Right ventricle myocardium superior (tissue), 1 donor: ENCODE measurements at places on chromosomes 4 and X. TPM values are rescaled to one million over a fixed set of nuclear protein-coding genes. Genes with fewer than 3 reads are reported as not detected.

BEX2 gene
- 0.75 TPM for total RNA-seq

CTAG1A gene
- total RNA-seq = not detected

DAPP1 gene
- 0.51 TPM for total RNA-seq

KLHL13 gene
- total RNA-seq = 5.7 TPM

TSPYL2 gene
- total RNA-seq = 33.4 TPM

SH3D19 gene
- 96.7 TPM for total RNA-seq

PNCK gene
- 8.1 TPM for total RNA-seq

BANK1 gene
- total RNA-seq = 0.24 TPM

OTC gene
- not detected for total RNA-seq

DDX53 gene
- total RNA-seq = not detected

ADAMTS3 gene
- 0.27 TPM for total RNA-seq

CACNA1F gene
- 0.11 TPM for total RNA-seq

PLA2G12A gene
- total RNA-seq = 59.1 TPM

WWC2 gene
- total RNA-seq = 34.4 TPM

AR gene
- 18.2 TPM for total RNA-seq

PRR32 gene
- 0.30 TPM for total RNA-seq

UCP1 gene
- total RNA-seq = not detected

FIP1L1 gene
- 19.4 TPM for total RNA-seq

TMEM31 gene
- not detected for total RNA-seq

MXRA5 gene
- total RNA-seq = 1.3 TPM

CDKN2AIP gene
- total RNA-seq = 8.7 TPM

TMEM255A gene
- 1.1 TPM for total RNA-seq

SGCB gene
- 74.6 TPM for total RNA-seq

IBSP gene
- not detected for total RNA-seq

PCDH7 gene
- total RNA-seq = 18.7 TPM

ATXN3L gene
- total RNA-seq = not detected

ZNF595 gene
- 6.8 TPM for total RNA-seq

ERCC6L gene
- 0.08 TPM for total RNA-seq

ASB5 gene
- total RNA-seq = 2.8 TPM

SLC25A31 gene
- not detected for total RNA-seq

PNMA5 gene
- total RNA-seq = not detected

PAGE5 gene
- total RNA-seq = not detected

IGSF1 gene
- total RNA-seq = 4.3 TPM

VEGFD gene
- 23.7 TPM for total RNA-seq

TLR10 gene
- not detected for total RNA-seq

KIT gene
- total RNA-seq = 1.6 TPM

ALAS2 gene
- total RNA-seq = 0.51 TPM

ANKRD17 gene
- total RNA-seq = 46.0 TPM

SPIN2A gene
- 0.46 TPM for total RNA-seq

CT47B1 gene
- not detected for total RNA-seq

PCYT1B gene
- total RNA-seq = not detected

TMSB15C gene
- total RNA-seq = 0.48 TPM

CSN1S1 gene
- not detected for total RNA-seq
